ENCODE measurements at places on chromosomes 12 and 14.

GRCh38 chr12:48221645-48222044, 18.6 kb upstream of the OR10AD1 start:
- DNase-seq: no peak

- DNase-seq: no peak
Observed at GRCh38 chr14:101328412-101329028, 232.8 kb upstream of the DIO3 start.

- no peak for DNase-seq
Observed at GRCh38 chr14:61574514-61574807, 120.9 kb upstream of the HIF1A start.

DNA sequence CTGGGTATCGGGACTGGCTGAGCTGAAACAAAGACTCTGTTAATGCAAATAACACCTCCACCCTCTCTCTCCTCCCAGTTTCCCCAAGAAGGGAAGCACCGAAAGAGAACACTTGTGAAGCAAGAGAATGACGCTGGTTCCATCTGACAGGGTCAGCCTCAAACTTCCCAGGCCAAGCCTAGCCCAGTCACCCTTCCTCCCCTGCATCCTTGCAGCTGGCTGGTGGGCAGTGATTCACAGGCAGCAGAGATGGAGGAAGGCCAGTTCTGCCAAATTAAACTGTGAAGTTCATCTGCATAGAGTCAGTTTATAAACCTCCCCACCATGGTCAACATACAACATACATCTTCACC, 2.8 kb downstream of the LRRC74A start:
- DNase-seq: no peak

DNA sequence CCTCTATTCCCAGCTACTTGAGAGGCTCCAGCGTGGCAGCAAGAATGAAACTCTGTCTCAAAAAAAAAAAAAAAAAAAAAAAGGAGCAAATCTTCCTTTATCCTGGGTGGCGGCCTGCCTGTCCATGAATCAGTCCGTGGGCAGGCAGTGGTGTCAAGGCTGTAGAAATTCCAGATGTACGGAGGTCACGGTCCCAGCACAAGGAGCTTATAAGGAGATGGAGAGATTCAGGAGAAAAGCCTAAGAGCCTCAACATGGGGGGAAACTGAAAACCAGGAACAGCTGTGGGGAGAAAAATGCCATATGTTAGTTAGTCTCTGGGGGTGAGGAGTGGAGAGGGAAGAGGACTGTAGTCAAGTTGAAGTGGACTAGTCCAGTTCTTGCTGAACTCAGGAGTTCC, 130.5 kb upstream of the CRY1 start:
- no peak for DNase-seq

GRCh38 chr12:84986586-84986985, 49.5 kb downstream of the TSPAN19 start:
- no peak for DNase-seq

- DNase-seq: no peak
Observed at GRCh38 chr14:78972440-78972839, 802.3 kb downstream of the NRXN3 start.

DNA sequence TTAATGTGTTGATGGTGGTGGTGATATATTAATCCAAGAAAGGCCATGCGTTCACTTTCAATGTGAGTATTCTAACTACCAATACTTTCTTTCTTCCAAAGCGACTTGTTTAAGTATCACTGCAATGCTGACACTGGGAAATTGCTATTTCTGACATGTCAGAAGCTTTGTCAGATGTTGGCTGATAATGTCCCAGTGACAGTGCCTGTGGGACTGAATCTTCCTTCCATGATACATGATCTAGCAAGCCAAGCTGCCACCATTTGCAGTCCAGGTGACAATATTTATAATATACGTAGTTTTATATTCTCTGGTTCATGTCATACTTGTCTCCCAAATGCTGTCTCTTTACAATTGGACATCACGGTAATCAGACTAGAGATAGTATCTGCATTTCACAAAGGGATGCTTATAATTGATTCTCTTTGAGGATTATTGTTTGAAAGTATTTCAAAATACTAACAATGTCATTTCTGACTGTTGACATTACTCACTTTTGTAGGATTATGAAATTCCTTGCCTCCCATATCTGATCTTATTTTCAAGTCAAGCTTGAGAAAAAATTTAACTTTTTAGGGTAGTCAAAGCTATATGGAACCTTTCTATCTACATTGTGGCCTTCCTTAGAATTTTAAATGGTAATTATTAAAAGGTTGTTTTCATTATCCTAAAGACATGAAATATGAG, 57.3 kb downstream of the KNTC1 start:
- DNase-seq: no peak

DNA sequence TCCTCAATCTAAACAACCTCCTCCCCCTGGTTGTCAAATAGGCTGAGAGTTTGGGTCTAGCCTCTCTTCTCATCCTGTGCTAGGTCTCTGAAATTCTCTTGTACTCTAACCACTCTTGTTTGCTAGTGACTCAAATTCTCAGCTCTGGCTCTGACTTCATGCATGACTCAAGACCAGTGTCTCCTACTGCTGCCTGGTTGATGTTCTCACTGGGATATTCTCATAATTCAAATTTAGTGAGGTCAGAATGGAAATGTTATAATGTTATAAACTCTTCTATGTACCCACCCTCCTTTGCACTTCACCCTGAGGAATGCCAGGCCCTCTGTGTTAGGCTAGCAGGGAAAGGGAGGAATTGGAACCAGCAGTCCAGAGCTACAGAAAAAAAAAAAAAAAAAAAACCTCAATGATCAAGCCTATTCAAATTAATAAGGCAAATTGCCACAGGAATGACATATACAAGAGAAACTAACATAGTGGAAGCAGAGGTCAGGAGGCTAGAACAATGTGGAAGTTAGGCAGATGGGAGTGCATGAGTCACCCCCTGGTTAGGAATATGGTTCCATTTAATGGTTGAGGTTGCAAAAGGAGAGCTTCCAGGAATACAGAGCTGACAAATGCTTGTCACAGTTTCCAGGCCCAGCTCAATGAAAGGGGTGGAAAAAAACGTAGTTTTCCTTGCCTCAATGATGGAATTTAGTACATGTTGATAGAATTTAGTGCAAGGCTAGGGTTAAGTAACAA, 459.5 kb downstream of the RMST start:
- DNase-seq: no peak

- DNase-seq: no peak
Observed at GRCh38 chr12:126781593-126781992, 1485.4 kb upstream of the TMEM132C start.

- no peak for DNase-seq
Observed at GRCh38 chr14:72961579-72962335, 35.5 kb downstream of the DCAF4 start.
